Aorta (tissue), 5 donors: ENCODE measurements at places on chromosomes 11 and 22.
A peak's percentile ranks its signal among the peaks of the same experiment; 100 is the strongest.

DNA sequence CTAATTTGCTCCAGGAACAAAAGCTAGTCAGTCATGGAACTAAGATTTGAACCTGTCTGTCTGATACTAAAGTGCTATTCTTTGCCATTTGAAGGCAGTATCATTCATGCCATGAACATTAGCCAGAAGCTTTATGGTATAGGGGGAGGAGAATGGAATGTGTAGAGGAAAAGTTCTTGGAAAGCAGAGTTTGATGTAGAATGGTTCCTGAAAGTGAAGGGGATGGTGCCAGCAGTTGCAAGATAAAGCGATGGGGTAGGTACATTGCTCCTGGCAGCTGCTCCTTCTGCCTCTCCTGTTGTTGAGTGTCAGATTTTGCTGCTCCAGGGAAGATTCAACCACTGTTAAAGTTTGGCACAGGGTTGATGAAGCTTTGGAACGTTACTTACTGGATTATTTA lies 53.4 kb downstream of the ARHGAP42 start:
- no peaks in the 10 kb centered on the region for H3K27me3 ChIP-seq
- H3K27ac ChIP-seq = no peak overlapping the region
- DNase-seq = no peak

DNA sequence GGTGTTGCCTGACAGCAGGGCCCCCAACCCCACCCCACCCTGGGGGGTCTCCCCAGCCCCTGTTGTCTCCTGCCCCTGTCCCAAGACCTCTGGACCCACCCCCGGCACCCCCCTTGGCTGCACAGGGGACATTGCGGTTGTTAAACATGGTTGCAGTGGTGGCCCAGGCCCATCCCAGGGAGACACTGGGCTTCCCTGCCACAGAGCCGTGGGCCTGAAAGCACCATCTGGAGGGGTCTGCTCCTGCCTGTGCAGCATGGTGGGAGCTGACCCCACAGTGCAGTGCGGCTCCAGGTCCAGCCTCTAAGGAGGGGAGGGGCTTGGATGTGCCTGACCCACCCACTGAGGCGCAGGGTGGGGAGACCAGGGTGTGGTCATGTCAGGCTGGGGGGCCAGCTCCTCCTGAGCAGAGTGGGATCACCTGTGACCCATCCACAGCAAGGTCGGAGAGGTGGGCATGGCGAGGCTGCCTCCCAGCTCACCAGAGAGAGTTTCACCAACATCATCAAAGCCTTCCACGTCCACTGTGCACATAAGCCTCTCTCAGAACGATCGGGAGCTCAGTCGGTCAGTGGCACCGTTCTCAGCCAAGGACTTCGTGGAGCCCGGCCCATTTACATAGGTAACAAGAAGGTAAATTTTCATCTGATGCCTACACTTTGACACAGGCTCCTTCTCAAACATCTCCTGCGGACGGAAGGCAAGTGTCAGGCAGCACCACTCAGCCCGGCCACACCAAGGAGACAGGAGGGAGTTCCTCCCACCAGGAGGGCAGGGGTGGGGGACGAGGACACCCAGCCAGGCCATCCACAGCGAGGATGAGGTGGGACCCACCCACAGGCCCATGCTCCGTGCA lies 201.1 kb downstream of the BRD1 start:
- no peaks in the 10 kb centered on the region for H3K27me3 ChIP-seq
- no peaks in the 10 kb centered on the region for H3K36me3 ChIP-seq
- H3K4me1 ChIP-seq = no peaks in the 10 kb centered on the region
- DNase-seq = peak; percentile 36

- no peak overlapping the region for H3K27ac ChIP-seq
- H3K4me1 ChIP-seq = no peaks in the 10 kb centered on the region
- H3K27me3 ChIP-seq = no peaks in the 10 kb centered on the region
- H3K4me3 ChIP-seq = no peak overlapping the region
Measured at GRCh38 chr22:45124176-45124847, 39.4 kb upstream of the NUP50 start.

- no peaks in the 10 kb centered on the region for H3K27me3 ChIP-seq
- DNase-seq = no peak
- peak overlapping the region; percentile 62 for H3K4me3 ChIP-seq
- no peaks in the 10 kb centered on the region for H3K36me3 ChIP-seq
Measured at GRCh38 chr11:47552056-47552565, 821 bp downstream of the CELF1 start.
